ENCODE measurements at places on chromosomes 4 and X.

DNA sequence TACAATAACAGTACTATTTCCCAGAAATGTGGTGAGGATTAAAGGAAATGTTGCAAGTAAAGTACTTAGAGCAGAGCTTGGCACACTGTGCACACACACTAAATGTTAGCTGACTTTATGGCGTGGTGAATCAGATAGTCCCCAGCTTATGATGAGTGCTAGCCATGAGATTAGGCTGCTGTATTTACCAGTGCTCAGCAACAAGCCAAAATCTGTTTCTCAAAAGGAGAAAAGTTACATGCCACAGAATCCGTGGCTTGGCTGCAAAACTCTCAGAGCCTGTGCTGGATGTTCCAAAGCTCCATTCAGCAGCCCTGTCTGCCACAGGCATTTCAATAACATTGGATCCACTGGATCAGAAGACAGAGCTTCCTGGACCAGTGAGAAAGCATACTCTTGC, 12.8 kb upstream of the STBD1 start:
- DNase-seq = peak; percentile 28

GRCh38 chr4:121360495-121360894, 20.3 kb downstream of the QRFPR start:
- DNase-seq = no peak

DNA sequence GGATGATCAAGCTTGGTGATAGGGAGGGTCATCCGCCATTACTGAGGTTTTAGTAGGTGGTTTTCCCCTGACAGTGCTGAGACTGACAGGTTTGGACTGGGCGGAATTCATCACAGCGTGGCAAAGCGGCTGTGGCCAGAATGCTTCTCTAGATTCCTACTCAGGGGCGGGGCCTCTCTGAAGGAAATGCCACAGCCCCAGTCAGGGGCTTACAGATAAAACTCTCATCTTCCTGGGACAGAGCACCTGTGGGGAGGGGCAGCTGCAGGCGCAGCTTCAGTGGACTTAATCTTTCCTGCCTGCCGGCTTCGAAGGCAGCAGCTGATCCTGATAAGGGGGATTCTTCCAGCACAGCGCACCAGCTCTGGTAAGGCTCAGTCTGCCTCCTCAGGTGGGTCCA, 316.7 kb downstream of the RPA4 start:
- no peak for DNase-seq

- DNase-seq = no peak
Measured at GRCh38 chr4:68182382-68182820, 52.7 kb upstream of the TMPRSS11F start.

DNA sequence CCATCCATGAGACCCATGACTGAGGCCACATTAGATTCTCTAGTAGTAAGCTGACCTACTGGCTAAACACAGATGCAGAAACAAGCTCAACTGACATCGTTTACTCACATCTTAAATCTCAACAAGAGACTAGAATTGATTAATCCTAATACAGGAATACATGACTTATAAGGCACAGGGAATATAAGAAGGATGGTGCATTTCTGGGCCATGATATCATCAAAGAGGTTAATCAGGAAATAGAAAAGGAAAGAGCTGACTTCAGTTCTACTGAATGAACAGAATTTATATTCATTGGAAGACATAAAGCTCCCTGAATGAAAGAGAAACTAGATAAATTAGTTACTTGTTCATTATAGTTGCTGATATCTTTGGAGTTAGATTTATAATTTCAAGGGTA, 1406.5 kb downstream of the STIM2 start:
- no peak for DNase-seq

DNA sequence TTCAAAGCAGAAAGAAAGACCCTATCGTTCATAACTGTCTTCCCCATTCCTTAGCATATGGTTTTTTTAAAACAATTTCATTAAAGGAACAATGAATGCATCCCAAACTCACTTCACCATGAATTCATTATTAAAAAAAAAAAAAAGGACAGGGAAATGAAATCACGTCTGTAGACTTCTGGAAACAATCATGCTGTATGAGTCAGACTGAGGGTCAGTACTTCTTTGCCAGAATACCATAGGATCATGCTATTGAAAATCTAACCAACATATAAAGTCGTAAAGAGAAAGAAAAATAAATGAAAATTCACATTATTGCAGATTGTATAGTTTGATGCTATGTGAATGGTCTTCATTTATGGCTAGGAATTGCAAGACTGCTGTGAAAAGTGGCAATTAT, 144.4 kb downstream of the PCDH18 start:
- no peak for DNase-seq

- DNase-seq = no peak
Measured at GRCh38 chrX:109936114-109936513, 66.8 kb upstream of the TMEM164 start.

DNA sequence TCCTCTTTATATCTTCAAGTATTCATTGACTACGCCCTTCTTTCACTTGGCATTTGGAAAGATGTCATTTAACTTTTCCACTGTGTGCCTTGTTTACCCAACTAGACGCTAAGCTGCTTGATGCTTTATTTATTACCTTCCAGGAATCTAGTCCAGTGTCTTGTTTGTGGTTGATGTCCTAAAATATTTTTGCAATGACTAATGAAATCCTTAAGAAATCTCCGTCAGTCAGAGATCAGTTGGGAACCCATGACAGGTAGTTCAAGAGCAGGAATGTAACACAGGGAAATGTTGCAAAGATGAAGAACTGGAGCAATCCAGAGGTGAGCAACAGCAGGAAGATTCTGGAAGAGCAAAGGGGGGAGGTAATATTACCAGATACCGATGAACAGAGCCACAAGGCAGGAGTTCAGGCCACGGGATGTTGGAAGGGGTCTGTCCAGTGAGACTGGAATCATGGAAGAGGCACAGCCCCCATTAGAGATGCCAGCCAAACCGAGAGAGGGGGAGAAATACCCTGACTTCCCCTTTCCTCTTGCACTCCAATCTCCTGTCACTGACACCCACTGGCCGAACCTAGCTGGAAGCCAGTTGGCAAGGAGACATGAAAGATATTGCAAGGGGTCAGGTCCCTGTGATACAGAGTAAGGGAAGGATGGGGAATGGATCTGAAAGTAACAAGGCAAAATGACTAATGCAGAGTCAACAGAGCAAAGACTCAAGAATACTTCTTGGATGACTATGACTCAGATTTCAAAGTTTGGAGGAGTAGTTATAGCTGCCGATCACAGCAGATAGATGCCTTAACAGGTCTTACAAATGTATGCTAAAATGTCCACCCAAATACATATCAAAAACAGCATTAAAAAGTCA, 62.7 kb upstream of the PHKA2 start:
- no peak for DNase-seq

All from right cardiac atrium (tissue), 5 donors.